ENCODE measurements at places on chromosomes 3 and 15.

- no peak for DNase-seq
These were observed 487.5 kb upstream of the KCNMB2 start for GRCh38 chr3:178048768-178049167.

DNA sequence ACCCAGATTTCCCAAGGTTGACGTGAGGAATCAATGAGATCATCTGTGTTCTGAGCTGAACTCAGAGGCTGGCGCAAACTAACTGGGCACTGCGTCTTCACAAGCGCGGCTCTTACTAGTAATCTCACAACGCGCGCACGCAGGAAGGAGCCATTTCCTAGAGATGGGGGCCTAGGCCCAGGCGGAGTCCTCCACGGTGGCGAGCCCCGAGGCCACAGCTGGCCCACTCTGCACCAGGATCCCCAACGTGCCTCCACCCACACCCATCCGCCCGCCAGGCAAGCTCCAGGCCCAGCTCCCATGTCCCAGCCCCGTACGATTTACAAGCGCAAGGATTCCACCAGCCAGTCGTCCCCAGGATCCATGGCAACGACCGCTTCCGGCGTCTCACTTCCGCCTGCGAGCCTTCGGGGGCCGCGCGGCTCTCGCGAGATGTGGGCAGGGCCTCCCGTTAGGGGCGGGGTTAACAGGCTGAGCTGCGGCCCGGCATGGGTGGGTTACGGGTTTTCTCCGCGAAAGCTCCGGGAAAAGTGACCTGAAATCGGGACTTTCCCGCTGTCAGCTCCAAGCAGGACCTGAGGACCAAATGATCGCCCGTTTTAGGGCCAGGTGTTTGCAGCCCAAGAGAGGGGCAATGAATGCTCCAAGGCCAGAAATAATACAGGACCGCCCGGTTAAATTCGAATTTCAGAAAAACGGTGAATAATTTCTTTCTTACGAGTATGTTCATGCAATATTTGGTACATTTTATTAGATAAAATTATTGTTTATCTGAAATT is at the start of gene WDR73:
WDR73 (minus strand) TSS at position 374 of the 779 bp plus-strand sequence; CDS start at position 365, 9 bp downstream.
- DNase-seq: peak; percentile 90

- no peak for DNase-seq
These were observed 58.8 kb upstream of the MELTF start for GRCh38 chr3:197088370-197088769.

DNA sequence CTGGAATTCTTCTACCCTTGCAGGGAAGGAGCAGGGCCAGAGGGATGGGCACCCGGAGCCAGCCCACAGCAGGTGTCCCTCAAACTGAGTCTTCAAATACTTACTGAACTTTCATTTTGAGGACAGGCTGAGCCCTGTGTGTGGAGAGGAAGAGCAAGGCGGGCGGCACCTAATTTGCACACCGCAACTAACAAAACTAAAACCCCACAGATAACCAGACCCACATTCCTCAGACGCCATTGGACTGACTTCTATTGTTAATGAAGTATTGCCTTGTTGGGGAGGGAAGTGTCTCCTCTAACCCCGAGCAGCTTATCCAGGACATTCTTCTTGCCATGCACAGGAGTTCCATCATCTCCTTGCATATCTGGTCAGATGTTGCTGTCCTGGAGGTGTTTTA is 105.2 kb upstream of the NR2E3 start:
- DNase-seq: no peak

DNA sequence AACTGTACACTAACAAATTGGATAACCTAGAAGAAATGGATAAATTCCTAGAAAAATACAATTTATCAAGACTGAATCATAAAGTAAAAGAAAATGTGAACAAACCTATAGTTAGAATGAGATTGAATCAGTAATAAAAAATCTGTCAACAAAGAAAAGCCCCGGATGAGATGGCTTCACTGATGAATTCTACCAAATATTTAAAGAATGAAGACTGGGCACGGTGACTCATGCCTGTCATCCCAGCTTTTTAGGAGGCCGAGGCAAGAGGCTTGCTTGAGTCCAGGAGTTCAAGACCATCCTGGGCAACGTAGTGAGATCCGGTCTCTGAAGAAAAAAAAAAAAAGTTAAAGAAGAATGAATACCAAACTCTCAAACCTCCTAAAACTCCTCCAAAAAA is 17.7 kb upstream of the AP4E1 start:
- no peak for DNase-seq

DNA sequence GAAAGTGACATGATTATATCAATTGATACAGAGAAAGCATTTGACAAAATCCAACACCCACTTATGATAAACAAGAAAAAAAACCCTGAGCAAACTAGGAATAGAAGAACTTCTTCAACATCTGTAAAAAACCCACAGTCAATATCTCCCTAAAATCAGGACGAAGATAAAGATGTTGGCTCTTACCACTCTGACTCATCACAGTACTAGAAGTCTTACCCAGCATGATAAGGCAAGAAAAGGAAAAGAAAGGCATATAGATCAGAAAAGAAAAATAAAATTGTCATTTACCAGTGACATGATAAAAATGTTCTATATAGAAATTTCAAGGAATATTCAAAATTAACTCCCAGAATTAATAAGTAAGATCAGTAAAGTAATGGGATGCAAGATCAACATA is 7.2 kb upstream of the FBXW12 start:
- DNase-seq: no peak

- no peak for DNase-seq
These were observed 51.5 kb upstream of the COL6A6 start for GRCh38 chr3:130465521-130465920.

GRCh38 chr15:79815468-79815867 is 81.3 kb downstream of the MTHFS start:
- DNase-seq: no peak

Measured in renal cortex interstitium (tissue), 15 donors.